ENCODE measurements at places on chromosomes 7 and 10.

- no peak for DNase-seq
Measured at GRCh38 chr10:37789590-37789989, 67.8 kb downstream of the ZNF248 start.

- DNase-seq, result no peak
Measured at GRCh38 chr10:14953424-14954000, 384 bp downstream of the DCLRE1C start.

DNA sequence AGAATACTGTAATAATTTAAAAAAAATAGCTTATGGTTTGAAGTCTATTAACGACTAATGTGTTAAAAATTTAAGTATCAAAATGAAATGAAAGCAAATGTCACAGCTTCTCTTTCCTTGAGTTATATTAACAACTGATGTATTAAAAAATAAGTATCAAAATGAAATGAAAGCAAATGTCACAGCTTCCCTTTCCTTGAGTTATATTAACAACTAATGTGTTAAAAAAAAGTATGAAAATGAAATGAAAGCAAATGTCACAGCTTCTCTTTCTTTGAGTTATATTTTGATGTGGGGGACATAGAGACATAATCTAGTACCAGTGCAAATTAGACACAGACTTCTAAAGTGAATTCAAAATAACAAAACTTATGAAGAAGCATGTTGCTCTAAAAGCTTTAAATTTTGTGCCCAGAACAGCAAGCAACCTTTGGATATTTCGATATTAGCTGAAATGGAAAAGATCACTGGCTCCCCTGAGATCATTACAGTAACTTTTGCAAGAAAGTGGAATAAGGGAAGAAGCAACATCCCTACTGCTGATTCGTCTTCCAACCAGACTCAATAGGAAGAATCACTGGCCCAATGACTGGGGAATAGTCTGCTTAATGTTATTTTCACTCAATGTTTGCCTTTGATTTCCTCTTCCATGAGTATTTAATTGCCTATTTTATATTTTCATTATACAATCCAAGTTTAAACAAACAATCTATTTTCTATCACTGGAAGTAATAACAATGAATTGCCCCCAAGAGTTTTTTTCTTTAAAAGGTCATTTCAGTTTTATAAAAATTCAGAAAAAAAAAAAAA lies 8.0 kb downstream of the SKAP2 start:
- DNase-seq, result no peak

DNA sequence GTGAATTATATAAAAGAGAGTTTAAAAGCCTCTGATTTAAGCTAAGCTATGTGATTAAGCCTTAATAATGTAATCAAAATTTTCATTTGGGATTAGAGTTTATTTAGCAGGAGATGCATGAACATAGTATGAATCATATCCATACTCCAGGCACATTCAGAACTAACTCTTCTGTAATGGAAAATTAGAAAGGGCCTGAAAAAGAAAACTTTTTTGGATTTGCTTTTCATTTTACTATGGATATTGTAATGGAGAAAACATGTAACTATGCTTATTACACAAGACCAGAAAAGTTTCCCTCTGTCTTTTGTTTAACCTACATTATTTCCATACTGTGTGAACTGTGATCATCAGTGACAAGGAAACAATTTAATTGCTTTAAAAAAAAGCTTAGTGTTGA lies 22.0 kb downstream of the TES start:
- no peak for DNase-seq

Data from activated T-helper 9 cell treated with anti-CD3 and anti-CD28 coated beads, Interleukin-2, amount 50 U/mL, for 16 hours (primary cell).